NAMALWA (cell line): ENCODE measurements at places on chromosomes 4 and X.

GRCh38 chr4:153151535-153152455 lies 52.4 kb upstream of the TRIM2 start:
- DNase-seq = peak; percentile 38

GRCh38 chr4:159344877-159345276 lies 242.0 kb downstream of the RAPGEF2 start:
- no peak for DNase-seq

GRCh38 chr4:99845708-99846469 lies 29.3 kb downstream of the DAPP1 start:
- DNase-seq = no peak

DNA sequence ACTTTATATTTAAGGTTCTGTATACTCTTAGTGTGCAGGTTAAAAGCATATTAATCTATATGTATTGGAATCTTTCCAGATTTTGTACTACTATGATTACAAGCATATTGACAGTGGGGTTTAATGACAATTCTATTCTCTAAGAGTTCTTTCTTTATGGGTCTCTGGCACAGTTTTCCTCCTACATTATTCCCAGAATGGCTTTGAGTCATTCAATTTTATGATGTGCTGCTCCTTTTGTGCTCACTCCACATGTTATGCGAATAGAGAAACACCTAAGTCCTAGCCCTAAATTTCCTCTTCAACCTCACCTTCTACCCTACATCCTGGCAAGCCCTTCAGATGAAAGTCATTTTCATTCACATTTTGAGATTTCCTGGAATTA lies 209.9 kb upstream of the DIAPH2 start:
- no peak for DNase-seq

GRCh38 chr4:162838671-162839070 lies 328.0 kb downstream of the NAF1 start:
- DNase-seq = no peak

- DNase-seq = peak; percentile 81
Measured at GRCh38 chrX:15675490-15675921, 10.9 kb upstream of the CLTRN start.
